ENCODE measurements at places on chromosomes 3 and 15. TPM values are rescaled to one million over a fixed set of nuclear protein-coding genes. Genes with fewer than 3 reads are reported as not detected.
A peak's percentile ranks its signal among the peaks of the same experiment; 100 is the strongest.

- no peak for DNase-seq
Observed at GRCh38 chr3:14423197-14423743, 20.9 kb downstream of the SLC6A6 start.

- peak; percentile 47 for DNase-seq
Observed at GRCh38 chr3:40827942-40828688, 303.4 kb downstream of the ZNF621 start.

- no peak for DNase-seq
Observed at GRCh38 chr3:19229086-19229485, 80.8 kb downstream of the KCNH8 start.

The MASP1 gene
- not detected for total RNA-seq

The GP9 gene
- total RNA-seq = not detected

DNA sequence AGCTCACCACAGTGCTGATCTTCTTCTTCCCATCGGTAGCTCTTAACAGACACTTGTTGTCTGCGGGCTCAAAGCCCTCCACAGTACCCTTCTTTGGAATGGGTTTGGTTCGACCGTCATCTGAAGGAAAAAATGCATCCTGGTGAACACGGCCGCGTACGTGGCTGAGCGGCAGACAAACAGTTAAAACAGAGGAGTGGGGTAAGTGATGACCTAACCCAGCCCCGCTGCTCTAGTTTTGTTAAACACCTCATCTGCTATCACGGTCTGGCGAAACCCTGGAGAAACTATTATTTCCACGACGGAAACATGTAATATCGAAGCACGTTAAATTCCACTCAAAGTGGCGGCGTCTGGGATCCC, 725 bp downstream of the SRP14 start:
- no peak for DNase-seq

DNA sequence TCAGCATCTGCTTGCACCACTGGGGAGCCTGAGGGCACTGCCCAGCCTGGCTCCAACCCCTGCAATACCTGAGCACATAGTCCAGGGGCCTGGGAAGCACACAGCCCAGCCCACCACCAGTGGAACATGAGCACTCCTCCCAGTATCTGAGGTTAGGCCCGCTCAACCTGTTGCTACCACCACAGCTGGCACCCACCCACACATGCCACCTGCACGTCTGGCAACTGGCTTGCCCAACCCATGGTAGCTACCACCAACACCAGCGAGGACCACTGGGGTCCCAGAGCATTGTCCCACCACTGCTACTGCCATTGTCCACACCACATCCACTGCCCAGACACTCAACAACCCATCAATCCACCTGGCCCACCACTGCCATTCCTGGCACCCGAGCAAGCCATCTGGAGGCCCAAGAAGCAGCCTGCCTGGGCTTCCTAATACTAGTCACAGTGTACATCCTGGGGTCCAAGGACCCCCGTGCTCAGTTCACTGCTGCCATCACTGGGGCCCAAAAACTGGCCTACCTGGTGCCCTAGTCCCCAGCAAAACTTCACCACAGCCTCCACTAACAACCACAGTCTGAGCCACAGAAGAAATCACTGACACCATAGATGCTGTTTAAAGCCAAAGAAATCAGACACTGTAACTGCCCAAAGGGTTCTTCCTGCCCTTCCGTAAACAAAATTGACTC, 62.1 kb upstream of the TBC1D23 start:
- DNase-seq = no peak

GRCh38 chr3:166351461-166351860, 514.2 kb upstream of the BCHE start:
- no peak for DNase-seq

- DNase-seq = no peak
Observed at GRCh38 chr3:157021679-157022078, 138.3 kb downstream of the CCNL1 start.

The KCNH8 gene
- total RNA-seq = not detected

The KIF15 gene
- total RNA-seq = 9.8 TPM

DNA sequence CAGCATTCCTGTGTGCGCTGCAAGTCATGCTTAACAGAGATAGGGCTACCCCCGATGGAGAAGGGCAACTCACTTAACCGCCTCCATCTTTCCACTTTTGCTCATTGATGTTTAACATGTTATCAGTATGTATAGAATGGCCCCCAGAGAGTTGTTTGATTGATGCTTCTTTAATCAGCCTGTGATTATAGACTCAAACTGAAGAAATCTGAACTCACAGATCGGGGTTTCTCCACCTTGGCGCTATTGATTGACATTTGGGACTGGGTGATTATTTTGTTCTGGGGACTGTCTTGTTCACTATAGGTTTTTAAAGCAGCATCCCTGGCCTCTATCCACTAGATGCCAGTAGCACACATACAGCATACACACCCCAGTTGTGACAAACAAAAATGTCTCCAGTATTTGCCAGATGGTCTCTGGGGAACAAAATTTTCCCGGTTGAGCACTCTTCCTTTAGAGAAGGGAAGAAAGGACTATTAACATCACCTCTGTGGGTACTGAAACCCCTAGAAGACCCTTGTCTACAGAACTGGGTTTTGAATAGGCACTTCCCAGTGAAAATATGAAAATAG, 54.4 kb downstream of the LARS2 start:
- DNase-seq = no peak

The CELSR3 gene
- total RNA-seq = 3.6 TPM

DNA sequence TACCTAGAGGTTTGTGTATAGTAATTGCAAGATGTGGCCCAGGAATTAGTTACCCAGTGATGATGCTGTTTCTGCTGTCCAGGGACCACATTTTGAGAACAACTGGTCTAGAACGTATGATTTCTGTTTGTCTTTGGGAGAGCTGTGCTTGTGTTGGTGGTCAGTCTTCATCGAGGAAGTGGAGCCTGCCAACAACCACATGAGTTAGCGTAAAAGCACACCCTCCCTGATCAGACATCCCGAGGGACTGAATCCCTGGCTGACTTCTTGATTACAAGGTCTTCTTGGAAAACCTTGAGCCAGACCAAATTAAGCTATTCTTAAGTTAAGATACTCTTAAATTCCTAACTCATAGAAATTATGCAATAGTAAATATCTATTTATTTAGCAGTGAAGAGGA, 81.7 kb upstream of the ZPLD1 start:
- DNase-seq = no peak

DNA sequence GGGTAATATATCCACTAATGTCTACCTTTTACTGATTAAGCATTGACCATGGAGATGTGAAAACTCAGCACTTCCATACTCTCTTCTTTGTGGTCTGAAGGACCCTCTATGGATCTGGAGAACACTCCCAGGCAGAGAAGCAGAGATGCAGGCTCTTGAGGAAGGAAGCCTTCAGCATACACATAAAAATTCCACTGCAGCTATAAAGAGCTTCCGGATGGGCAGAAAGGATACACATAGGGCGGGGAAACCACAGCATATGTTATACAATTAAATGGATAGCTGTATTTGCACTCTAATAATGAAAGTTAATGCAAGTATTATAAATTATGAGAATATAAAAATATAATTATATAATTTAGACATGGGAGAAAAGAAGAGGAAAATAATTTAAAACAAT, 1258.2 kb upstream of the ALCAM start:
- no peak for DNase-seq

DNA sequence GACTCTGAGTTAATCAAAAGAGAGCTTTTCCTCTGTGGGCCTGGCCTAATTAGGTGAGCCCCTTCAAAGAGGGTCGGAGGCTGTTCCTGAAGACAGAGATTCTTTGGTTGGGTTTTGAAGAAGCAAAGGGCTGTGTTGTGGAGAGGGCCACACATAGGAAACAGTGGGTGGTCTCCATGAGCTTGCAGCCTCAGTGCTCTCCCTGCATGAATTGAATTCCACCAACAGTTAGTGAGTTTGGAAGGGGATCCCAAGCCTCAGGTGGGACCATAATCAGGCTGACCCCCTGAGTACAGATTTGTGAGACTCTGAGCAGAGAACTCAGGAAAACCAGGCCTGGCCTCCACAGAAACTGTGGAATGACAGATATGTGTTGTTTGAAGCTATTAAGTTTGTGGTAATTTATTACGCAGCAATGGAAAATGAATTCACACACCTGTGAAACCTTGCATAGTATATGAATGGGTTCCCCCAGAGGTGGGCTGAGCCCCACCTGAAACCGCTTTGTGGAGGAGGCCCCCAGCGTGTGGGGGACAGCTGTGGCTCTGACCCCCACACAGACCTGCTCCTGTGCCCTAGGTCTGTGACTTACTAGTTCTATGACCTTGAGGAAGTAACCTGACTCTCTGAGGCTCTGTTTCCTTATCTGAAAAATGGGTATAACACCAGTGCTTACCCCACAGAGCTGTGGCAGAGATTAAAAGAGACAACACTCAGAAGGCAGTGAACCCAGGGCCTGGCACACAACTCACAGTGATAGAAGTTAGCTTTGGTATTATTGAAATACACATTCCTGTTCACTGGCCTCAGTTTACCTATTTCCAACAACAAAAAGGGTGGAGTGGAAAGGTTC, 431.3 kb downstream of the FOXP1 start:
- no peak for DNase-seq

The HRG gene
- not detected for total RNA-seq

- no peak for DNase-seq
Observed at GRCh38 chr3:181265750-181266333, 276.3 kb upstream of the DNAJC19 start.

GRCh38 chr3:37608061-37608702, 253.5 kb upstream of the CTDSPL start:
- DNase-seq = peak; percentile 41

DNA sequence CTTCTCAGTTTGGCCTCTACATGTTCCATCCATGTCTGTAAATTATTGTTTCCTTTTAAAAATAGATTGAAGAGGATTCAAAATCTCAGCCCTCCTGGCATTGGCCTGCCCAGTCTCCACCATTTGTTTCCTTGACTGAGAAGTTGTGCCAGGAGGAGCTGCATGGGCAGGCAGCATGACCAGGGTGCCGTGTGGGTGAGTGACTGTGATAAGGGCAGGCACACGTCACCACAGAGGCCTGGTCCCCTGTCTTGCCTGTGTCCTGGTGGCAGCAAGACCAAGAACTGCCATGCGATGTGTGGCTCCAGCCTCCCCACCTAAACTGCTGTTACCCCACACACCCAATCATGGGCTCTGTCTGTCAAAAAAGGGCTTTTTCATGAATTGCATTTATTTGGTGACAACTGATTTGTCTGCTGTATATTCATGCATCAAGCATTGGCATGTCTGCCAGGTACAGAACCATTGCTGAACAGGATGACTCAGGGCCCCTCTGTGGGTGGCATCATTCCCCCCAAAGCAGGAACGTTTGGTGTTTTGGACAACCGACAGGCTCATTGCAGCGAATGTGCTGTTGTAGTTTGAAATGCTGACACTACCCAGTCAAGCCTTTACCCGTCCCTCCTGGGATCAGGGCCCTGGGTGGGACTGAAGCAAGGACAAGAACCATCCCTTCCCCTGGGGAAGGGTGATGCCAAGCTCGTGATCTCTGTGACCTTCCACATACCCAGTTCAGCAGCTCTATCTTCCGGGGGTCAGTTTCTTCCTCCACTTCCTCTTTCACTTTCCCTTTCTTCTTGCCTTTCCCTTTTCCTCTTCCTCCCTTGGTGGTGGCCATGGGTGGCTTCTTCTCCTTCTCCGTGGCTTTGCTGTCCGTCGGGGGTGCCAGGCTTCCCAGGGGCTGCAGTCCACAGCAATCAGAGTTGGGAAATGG, 51.6 kb downstream of the TRPM1 start:
- DNase-seq = no peak

GRCh38 chr15:63972801-63973200, 73.5 kb downstream of the DAPK2 start:
- no peak for DNase-seq

The ERICH6 gene
- total RNA-seq = not detected

The C3orf85 gene
- not detected for total RNA-seq

DNA sequence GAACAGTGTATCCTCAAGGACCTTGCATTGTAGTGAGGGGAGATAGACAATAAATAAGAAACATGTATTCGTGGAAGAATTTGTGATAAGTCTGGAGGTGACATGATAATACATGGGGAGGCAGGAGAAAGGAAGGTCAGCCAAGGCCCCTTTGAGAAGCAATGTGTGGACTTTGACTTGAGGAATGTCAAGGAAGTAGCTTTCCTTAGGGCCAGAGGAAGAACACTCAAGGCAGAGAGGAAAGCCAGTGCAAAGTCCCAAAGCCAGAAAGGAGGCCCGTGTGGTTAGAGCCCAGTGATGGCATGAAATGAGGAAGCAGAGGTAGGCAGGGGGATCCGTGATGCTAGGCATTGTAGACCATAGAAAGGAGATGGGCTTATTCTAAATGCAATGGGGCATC, 192.2 kb downstream of the NR1D2 start:
- no peak for DNase-seq

DNA sequence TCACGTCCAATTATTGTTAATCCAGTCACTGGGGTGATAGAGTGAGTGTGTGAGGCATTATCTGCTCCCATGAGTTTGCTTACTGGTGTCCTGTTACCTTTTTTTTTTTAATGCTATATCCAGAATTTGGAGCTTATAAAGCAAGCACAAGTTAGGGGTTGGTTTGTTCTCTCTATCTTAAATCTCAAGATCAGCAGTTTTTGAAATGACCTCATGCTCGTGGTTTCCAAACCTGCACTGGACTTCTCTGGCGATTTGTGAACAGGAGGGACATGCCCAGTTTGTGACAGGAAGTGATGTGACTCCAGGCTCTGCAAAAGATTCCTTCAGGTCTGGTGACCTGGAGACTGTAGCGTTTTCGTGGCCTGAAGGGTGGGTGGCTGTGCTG, 25.6 kb downstream of the XYLB start:
- DNase-seq = no peak

DNA sequence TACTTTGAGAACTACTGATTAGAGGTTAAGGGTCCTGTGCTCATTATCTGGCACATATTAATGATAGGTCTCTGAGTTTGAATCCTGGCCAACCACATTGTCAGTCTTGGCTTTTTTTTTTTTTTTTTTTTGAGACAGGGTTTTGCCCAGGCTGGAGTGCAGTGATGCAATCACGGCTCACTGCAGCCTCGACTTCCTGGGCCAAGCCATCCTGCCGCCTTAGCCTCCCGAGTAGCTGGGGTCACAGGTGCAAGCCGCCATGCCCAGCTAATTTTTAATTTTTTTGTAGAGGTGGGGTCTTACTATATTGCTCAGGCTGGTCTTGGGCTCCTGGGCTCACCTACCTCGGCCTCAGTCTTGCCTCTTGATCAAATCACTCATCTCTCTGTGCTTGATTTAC, 547 bp upstream of the PCCB start:
- peak; percentile 21 for DNase-seq

The MKRN2OS gene
- not detected for total RNA-seq

The PRR20G gene
- not detected for total RNA-seq

The TRH gene
- not detected for total RNA-seq

DNA sequence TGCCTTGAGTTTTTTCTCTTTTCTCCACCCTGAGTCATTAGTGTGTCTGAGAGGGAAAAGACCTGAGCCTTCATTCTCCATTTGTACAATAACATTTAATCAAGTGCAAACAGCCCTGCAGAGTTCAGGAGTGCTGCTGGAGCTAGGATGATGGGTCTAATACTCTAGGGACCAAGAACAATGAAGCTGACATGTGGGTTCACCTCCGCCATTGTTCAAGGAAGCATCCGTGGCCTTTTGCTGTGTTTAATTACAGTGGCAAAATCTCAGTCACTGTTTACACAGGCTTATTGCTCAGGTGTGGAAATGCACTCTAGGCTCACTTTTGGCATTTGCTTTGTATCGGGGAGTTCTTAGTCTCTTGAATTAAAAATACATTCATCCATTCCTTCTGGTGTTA, 259.6 kb downstream of the LRTM1 start:
- no peak for DNase-seq

All from Caki2 (cell line).